ENCODE measurements at places on chromosomes 2 and 18.
A peak's percentile ranks its signal among the peaks of the same experiment; 100 is the strongest.

DNA sequence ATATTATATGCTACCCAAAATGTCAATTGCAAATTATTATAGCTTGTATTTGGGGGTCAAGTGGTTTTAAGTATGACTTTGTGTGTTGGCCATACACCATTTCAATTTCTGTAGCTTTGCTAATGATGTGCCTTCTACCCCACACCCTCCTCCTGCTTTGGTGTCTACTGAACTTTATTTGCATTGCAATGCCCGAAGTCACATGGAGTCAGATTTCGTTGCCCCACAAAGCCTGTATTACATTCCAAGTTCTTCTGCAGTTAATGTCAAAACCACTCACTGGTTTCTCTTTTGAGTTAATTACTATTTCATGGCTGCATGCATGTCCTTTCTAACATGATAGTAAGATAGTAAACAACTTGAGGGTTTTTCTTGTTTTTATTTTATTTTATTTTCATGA lies 528.9 kb downstream of the RIT2 start:
- DNase-seq = peak; percentile 12

DNA sequence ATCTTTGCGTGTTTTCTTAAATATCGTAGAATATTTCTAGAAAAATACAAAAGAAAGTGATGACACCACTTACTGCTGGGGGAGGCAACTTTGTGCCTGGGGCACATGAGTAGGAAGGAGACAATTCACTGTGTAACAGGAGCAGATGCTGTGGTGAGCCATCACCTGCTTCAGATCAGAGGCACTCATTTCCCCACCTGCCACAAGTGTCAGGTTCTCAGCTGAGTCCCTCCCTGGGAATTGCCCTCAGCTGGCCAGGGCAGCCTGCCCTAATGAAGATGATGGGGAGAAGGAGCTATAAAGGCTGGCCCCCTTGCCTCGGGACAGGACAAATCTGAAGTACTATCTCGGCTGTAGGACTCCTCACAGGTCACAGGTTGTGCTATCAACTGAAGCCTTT lies 322.8 kb downstream of the STK39 start:
- peak; percentile 92 for DNase-seq

- no peak for DNase-seq
Measured at GRCh38 chr2:7612969-7613368, 695.8 kb downstream of the RNF144A start.

- no peak for DNase-seq
Measured at GRCh38 chr2:51299370-51299769, 267.4 kb upstream of the NRXN1 start.

GRCh38 chr2:128783896-128784295 lies 465.2 kb upstream of the HS6ST1 start:
- no peak for DNase-seq
